ENCODE measurements at places on chromosomes 13 and 19. TPM values are rescaled to one million over a fixed set of nuclear protein-coding genes. Genes with fewer than 3 reads are reported as not detected.

- H3K4me1 ChIP-seq = no peaks in the 10 kb centered on the region
- H3K4me3 ChIP-seq = no peak overlapping the region
- DNase-seq = no peak
- H3K27me3 ChIP-seq = no peaks in the 10 kb centered on the region
- H3K27ac ChIP-seq = no peak overlapping the region
- no peaks in the 10 kb centered on the region for H3K36me3 ChIP-seq
Measured at GRCh38 chr13:62510906-62511655, 1095.4 kb upstream of the PCDH20 start.

- no peak overlapping the region for H3K4me3 ChIP-seq
- H3K27me3 ChIP-seq = peaks cover 6% of the 10 kb centered on the region
- peaks cover 6% of the 10 kb centered on the region for H3K4me1 ChIP-seq
- no peak for DNase-seq
- no peak overlapping the region for H3K27ac ChIP-seq
- no peaks in the 10 kb centered on the region for H3K36me3 ChIP-seq
Measured at GRCh38 chr13:40377783-40378182, 288.7 kb downstream of the FOXO1 start.

GRCh38 chr19:39834287-39834841 is 402 bp upstream of the DYRK1B start:
- H3K4me1 ChIP-seq = peaks cover 25% of the 10 kb centered on the region
- peak overlapping the region; percentile 87 for H3K4me3 ChIP-seq
- peak overlapping the region; percentile 93 for H3K27ac ChIP-seq
- H3K36me3 ChIP-seq = peaks cover 37% of the 10 kb centered on the region
- H3K27me3 ChIP-seq = no peaks in the 10 kb centered on the region

DNA sequence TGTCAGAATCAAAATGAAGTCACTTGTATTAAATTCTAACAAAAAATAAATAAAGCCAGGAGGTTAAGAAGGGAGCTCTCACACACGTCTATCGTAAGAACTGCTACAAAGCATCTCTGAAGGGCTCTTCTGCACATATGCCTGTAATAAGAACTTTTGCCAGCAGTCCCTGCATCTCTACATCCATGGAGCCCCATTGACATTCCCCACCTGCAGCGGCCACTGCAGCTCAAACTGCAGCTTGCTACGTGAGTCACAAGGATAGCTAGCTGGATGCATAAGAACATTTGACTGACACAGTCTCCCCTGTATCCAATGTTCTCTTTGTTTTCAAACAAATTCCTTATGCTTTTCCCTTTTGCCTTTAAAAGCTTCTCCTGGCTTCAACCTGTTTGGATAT is 68.3 kb downstream of the DNAJC3 start:
- no peaks in the 10 kb centered on the region for H3K27me3 ChIP-seq
- DNase-seq = no peak
- H3K4me3 ChIP-seq = no peak overlapping the region
- peaks cover 10% of the 10 kb centered on the region for H3K36me3 ChIP-seq
- H3K27ac ChIP-seq = no peak overlapping the region

DNA sequence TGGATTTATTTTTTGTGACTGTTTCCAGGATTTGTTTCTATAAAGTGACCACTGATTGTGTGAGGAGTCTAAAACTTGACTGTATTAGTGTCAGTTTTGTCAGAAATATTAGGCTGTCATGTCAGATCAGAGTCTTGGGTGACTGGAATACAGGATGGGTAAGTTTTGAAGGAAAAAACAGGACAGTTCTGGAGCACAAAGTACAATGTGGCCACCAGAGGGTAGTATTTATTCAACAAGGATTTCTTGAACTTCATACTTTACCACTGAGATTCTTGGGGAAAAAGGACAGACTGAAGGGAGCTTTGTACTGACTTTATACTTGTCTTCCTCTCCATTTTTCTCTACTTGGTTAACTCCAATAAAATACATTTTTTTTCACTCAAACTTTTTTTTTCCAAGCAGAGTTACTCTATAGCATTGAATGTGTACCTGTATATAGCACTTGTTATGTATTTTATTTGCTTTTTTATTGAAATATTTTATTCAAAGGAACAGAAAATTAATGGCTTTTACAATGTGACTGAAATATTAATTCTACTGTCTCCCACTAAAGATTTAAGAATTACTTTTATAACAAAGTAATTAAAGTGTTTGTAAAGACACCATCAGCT is 51.1 kb downstream of the LMO7 start:
- H3K27me3 ChIP-seq = no peaks in the 10 kb centered on the region
- no peaks in the 10 kb centered on the region for H3K36me3 ChIP-seq
- no peak for DNase-seq
- H3K27ac ChIP-seq = no peak overlapping the region

DNA sequence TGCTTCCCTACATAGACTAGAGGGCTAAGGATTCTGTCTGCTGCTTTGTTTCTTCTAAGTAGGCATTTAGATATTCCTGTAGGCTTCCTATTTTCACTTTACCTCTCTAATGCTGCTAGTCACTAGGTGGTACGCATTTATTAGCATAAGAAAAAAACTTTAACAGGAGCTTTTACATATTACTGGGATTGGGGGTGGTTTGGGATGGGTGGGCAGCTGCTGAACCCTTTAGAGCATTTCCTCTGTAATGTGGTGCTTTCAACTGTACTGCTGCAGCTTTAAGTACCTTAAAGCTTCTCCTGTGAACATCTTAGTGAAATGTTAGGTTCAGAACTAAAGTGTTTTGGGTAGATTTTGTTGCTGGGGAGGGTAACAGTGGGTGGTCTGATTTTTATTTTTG is 92.6 kb downstream of the ZNF486 start:
- H3K36me3 ChIP-seq = no peaks in the 10 kb centered on the region
- H3K4me3 ChIP-seq = no peak overlapping the region
- peaks cover 9% of the 10 kb centered on the region for H3K27me3 ChIP-seq
- H3K4me1 ChIP-seq = no peaks in the 10 kb centered on the region

- H3K36me3 ChIP-seq = no peaks in the 10 kb centered on the region
- H3K4me1 ChIP-seq = peaks cover 8% of the 10 kb centered on the region
- peaks cover 40% of the 10 kb centered on the region for H3K27me3 ChIP-seq
- no peak overlapping the region for H3K4me3 ChIP-seq
Measured at GRCh38 chr19:41131186-41131585, 17.0 kb downstream of the CYP2F1 start.

- no peak overlapping the region for H3K4me3 ChIP-seq
- peaks cover 18% of the 10 kb centered on the region for H3K4me1 ChIP-seq
- no peaks in the 10 kb centered on the region for H3K27me3 ChIP-seq
Measured at GRCh38 chr13:91108315-91108714, 239.2 kb upstream of the MIR17HG start.

DNA sequence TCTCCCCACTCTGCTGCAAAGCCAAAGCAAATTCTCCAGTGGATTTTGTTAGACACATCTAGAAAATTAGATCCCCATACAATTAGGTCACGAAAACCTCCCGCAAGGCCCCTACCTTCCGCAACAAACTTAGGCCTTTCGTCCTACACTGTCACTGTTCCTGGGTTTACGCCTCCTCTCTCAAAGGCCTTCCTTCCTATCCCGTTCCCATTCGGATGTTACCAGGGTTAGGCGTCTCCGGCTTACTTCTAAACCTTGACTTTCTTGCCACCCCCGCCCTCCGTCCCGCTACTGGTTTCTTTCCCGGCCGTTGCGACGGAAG is 754 bp downstream of the RNF6 start:
- peak overlapping the region; percentile 98 for H3K27ac ChIP-seq
- H3K27me3 ChIP-seq = peaks cover 5% of the 10 kb centered on the region
- DNase-seq = no peak
- peaks cover 20% of the 10 kb centered on the region for H3K36me3 ChIP-seq

DNA sequence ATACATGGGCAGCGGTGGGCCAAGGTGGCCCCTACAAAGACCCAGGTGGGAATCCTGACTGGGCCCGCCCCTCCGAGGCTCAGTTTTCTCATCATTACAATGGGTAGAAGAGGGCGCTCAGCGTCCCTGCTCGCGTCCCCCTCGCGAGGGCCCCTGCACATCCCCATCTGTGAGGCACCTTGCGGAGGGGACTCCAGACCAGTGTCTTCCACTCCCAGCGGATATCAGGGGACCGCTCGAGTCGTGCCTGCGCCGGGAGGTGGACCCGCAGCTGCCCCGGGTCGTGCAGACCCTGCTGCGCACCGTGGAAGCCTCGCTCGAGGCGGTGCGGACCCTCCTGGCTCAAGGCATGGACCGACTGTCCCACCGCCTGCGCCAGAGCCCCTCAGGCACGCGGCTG is 15.3 kb upstream of the COLGALT1 start:
- DNase-seq = no peak
- no peak overlapping the region for H3K27ac ChIP-seq
- no peaks in the 10 kb centered on the region for H3K36me3 ChIP-seq
- H3K4me3 ChIP-seq = no peak overlapping the region
- no peaks in the 10 kb centered on the region for H3K4me1 ChIP-seq

- peaks cover 38% of the 10 kb centered on the region for H3K36me3 ChIP-seq
- peak overlapping the region; percentile 96 for H3K27ac ChIP-seq
- no peaks in the 10 kb centered on the region for H3K27me3 ChIP-seq
Measured at GRCh38 chr19:57434386-57435061, 601 bp upstream of the ZNF749 start.

DNA sequence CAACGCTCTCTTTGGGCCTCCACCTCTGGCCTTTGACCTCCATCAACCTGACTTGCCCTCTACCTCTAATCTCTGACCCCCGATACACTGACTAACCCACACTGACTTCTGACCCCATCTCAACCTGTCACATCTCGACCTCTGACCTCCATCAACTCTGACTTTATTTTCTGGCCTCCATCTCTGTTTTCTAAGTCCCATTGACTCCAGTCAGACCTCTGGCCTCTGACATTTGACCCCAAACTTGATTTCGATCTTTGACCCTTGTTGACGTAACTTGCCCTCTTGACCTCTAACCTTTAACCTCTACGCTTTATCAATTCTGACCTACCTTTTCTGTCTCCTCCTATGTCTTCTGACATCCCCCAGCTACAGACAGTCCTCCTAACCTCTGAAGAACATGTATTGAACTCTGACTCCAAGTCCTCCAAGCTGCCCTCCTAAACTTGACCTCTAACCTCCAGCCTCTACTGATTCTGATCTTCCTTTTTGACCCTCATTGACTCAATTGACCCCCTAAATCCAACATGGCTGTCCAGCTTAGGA is 780 bp downstream of the ACP4 start:
- H3K36me3 ChIP-seq = no peaks in the 10 kb centered on the region
- DNase-seq = no peak
- no peaks in the 10 kb centered on the region for H3K4me1 ChIP-seq

GRCh38 chr13:77168237-77168636 is 141.3 kb upstream of the FBXL3 start:
- DNase-seq = no peak
- H3K36me3 ChIP-seq = peaks cover 37% of the 10 kb centered on the region
- H3K4me1 ChIP-seq = no peaks in the 10 kb centered on the region
- H3K27me3 ChIP-seq = no peaks in the 10 kb centered on the region
- no peak overlapping the region for H3K27ac ChIP-seq
- no peak overlapping the region for H3K4me3 ChIP-seq

DNA sequence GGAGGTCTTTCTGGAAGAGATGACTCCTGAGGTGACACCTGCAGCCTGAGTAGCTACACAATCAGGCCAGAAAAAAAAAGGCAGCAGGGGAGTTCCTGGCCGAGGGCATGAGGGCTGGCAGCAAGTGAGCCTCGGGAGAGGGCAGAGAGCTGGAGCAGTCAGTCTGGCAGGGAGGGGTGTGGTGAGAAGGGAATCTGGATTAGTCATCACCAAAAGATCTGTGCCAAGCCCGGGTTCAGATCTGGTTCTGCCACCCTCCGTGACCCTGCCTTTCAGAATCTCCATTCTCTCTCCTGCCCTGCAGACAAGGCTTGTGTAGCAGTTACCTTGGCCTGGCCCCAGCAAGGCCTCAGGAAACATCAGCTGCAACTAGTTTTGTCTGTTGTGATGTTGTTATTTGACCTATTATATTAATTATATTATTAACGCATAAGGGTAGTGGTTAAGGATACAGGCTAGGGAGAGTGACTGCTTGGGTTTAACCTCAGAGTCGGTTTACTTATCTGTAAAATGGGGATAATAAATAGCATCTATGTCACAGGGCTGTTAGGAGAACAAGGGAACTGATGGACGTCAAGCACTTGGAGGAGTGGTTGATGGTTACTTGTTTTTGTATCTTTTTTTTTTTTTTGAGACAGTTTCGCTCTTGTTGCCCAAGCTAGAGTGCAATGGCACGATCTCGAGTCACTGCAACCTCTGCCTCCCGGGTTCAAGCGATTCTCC is 2.7 kb upstream of the CAPNS1 start:
- peak overlapping the region; percentile 93 for H3K27ac ChIP-seq
- no peaks in the 10 kb centered on the region for H3K27me3 ChIP-seq
- no peak for DNase-seq
- peaks cover 9% of the 10 kb centered on the region for H3K4me1 ChIP-seq

- no peak for DNase-seq
- H3K4me1 ChIP-seq = peaks cover 41% of the 10 kb centered on the region
- H3K4me3 ChIP-seq = peak overlapping the region; percentile 36
- H3K27ac ChIP-seq = peak overlapping the region; percentile 77
Measured at GRCh38 chr19:38698225-38699026, 45.8 kb downstream of the CAPN12 start.

DNA sequence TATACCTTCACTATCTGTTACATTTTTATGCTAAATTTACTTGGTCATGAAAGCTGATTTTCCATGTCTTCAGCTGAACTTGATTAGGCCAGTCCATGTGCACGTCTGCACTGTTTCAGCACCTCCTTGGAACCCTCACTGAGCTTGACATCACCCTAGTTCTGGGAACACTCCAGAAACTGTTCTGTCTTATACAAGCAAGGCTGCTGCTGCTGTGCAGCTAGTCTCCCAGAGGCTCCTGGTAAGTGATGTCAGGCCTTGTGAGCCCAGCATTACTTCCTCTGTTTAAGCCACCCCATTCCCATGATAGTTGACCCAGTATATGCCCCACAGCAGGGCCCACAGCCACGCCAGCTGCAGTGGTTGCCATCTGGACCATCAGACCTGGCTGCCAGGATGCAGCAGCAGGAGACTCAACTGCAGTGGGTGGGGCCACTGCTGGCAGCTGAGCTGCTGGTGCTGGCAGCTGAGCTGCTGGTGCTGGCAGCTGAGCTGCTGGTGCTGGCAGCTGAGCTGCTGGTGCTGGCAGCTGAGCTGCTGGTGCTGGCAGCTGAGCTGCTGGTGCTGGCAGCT is 90.5 kb upstream of the AKAP11 start:
- no peaks in the 10 kb centered on the region for H3K27me3 ChIP-seq
- no peak for DNase-seq
- peaks cover 5% of the 10 kb centered on the region for H3K36me3 ChIP-seq
- no peak overlapping the region for H3K4me3 ChIP-seq
- no peaks in the 10 kb centered on the region for H3K4me1 ChIP-seq
- H3K27ac ChIP-seq = no peak overlapping the region

GRCh38 chr19:57886046-57886445 is 2.8 kb downstream of the ZNF814 start:
- peak overlapping the region; percentile 52 for H3K4me3 ChIP-seq
- H3K27ac ChIP-seq = no peak overlapping the region
- no peaks in the 10 kb centered on the region for H3K27me3 ChIP-seq
- H3K36me3 ChIP-seq = peaks cover 57% of the 10 kb centered on the region
- H3K4me1 ChIP-seq = peaks cover 22% of the 10 kb centered on the region

The GPC6 gene
- total RNA-seq = 8.4 TPM

The NLRP9 gene
- not detected for total RNA-seq

The LRRC63 gene
- 0.29 TPM for total RNA-seq

The ZNF792 gene
- 5.8 TPM for total RNA-seq

The SHANK1 gene
- 7.8 TPM for total RNA-seq

The VSTM2B gene
- total RNA-seq = not detected

The STARD13 gene
- total RNA-seq = 12.1 TPM

The SHISA2 gene
- total RNA-seq = 10.0 TPM

The SMIM44 gene
- total RNA-seq = not detected

The ZSCAN1 gene
- total RNA-seq = 0.95 TPM

All from type B pancreatic cell (in vitro differentiated cells).